ENCODE measurements at places on chromosomes 2 and 18. TPM values are rescaled to one million over a fixed set of nuclear protein-coding genes. Genes with fewer than 3 reads are reported as not detected.

- DNase-seq, result no peak
These were observed 316.8 kb upstream of the HS6ST1 start for GRCh38 chr2:128635361-128635900.

DNA sequence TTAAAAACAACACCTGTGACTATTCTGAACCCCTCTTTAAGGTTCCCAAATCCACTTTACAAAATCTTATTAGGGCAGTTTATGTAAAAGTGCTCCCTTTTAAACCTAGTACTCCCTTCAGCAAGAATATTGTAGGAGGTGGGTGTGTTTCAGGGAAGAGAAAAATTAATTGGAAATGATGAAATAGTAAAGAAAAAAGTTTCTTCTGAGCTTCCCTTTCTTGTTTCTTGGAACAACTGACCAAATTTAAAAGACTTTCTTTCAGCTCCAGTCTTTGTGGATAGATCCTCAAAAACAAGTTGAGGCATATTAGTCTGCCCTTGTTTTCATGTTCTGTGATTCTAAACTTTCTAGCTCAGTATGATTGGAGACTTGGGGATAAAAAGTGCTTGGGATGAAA, 3.0 kb downstream of the VWA3B start:
- no peak for DNase-seq

DNA sequence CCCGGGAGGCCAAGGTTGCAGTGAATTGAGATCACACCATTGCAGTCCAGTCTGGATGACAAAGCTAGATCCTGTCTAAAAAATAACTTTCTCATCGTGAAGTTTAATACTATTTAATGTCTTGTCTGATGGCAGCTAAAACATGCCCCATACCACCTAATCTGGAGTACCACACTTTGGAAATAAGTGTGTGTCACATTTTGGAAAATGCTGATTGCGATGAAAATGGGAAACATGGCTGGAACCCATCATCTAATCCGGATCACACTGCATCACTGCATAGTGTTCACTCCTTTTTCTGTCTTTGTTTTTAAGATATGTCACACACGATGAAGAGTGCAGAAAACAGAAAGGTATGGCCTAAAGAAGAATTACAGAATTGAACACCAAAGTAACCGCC, 31.2 kb upstream of the ALPP start:
- no peak for DNase-seq

- DNase-seq, result no peak
These were observed 260.7 kb upstream of the MGAT5 start for GRCh38 chr2:133993160-133993559.

GRCh38 chr2:196725882-196726281, 73.6 kb downstream of the GTF3C3 start:
- DNase-seq, result no peak

- no peak for DNase-seq
These were observed 1138.8 kb upstream of the NXPH2 start for GRCh38 chr2:139918982-139919381.

DNA sequence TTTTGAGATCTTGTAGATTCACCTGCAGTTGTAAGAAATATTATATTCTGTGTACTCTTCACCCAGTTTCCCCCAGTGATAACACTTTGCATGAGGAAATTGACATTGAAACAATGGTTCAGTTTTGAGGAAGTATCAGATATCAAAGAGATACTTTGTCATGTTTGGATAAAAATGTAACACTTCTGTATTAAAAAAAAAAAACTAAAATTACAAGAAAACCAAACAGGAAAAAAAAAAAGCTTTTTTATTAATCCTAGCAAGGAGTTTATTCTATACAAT, 204.0 kb downstream of the ARL4C start:
- no peak for DNase-seq

- no peak for DNase-seq
These were observed 124.9 kb downstream of the FSHR start for GRCh38 chr2:49029406-49029805.

GRCh38 chr2:219507581-219508443, 6.5 kb upstream of the ASIC4 start:
- no peak for DNase-seq

DNA sequence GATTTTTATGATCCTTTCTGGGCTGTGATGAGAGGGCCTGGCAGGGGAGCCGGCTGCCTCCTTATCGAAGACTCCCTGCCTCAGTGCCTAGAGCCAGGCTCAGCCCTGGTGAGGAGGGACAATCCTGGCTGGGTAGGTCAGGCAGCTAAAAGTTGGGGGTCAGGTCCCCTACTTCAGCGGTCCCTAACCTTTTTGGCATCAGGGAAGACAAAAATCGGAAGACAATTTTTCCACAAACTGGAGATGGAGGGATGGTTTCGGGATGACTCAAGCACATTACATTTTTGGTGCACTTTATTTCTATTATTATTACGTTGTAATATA, 53.1 kb downstream of the HS1BP3 start:
- DNase-seq, result no peak

DNA sequence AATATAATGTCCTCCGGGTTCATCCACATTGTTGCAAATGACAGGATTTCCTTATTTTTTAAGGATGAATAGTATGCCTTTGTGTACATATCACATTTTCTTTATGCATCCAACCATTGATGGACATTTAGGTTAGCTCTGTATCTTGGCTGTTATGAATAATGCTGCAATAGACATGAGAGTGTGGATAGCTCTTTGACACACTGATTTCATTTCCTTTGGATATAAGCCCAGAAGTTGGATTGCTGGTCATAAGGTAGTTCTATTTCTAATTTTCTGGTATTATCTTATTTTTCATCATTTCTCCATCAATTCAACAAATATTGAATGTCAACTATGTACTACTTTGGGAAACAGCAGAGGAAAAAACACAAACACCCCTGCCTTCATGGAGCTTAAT, 423.3 kb downstream of the MTX2 start:
- DNase-seq, result no peak

DNA sequence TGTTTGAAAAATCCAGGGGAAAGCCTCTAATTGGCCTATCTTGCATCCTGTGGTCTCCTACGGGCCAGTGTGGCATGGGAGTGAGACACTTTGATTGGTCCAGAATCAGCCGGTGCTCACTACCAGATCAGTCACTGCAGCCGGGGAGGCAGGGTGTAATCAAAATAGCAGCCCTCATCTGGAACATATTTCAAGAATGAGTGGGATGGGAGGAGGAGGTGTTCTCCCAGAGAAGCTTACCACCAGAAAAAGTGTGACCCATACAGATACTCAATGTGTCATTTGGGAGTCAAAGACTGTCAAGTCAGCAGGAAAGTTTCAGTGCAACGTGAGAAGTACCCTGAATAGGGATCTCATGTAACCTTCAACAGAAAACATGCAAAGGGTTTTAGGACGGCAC, 393.9 kb upstream of the SLC14A2 start:
- DNase-seq, result no peak

ITM2C gene
- polyA plus RNA-seq, result 1,053 TPM

HK2 gene
- polyA plus RNA-seq, result 12.4 TPM

Measured in renal pelvis (tissue), 12 donors.